Activated T-helper 2 cell treated with anti-CD3 and anti-CD28 coated beads, Interferon-gamma antibody, Interleukin-2, Interleukin-4, amounts not matched to agents 10 μg/mL and 5 μg/mL and 100 μg/mL, durations not matched to agents 14 hours and 24 hours and 36 hours (primary cell): ENCODE measurements at places on chromosomes 4 and X. TPM values are rescaled to one million over a fixed set of nuclear protein-coding genes. Genes with fewer than 3 reads are reported as not detected.

TLR7 gene
- total RNA-seq, result 0.11 TPM in 1 of 2 replicates, not detected in the other

- no peaks in the 10 kb centered on the region for H3K4me1 ChIP-seq
- no peak overlapping the region for H3K4me3 ChIP-seq
- H3K27ac ChIP-seq, result no peak overlapping the region
- H3K27me3 ChIP-seq, result no peaks in the 10 kb centered on the region
These were observed 118.4 kb downstream of the KLHL13 start for GRCh38 chrX:117998171-117998570.

GRCh38 chr4:105196523-105197145 is 50.0 kb downstream of the TET2 start:
- no peak overlapping the region for H3K4me3 ChIP-seq
- H3K27me3 ChIP-seq, result no peaks in the 10 kb centered on the region
- H3K4me1 ChIP-seq, result peaks cover 32% of the 10 kb centered on the region
- H3K27ac ChIP-seq, result no peak overlapping the region

KDM5C gene
- total RNA-seq, result 98.3 and 111 TPM in 2 replicates
